HuH-7.5 (cell line): ENCODE measurements at places on chromosomes 6 and 20.

GRCh38 chr20:52569201-52569600 lies 377.6 kb upstream of the ZFP64 start:
- DNase-seq: no peak

GRCh38 chr6:70396796-70397729 lies 16.2 kb upstream of the FAM135A start:
- no peak for DNase-seq

DNA sequence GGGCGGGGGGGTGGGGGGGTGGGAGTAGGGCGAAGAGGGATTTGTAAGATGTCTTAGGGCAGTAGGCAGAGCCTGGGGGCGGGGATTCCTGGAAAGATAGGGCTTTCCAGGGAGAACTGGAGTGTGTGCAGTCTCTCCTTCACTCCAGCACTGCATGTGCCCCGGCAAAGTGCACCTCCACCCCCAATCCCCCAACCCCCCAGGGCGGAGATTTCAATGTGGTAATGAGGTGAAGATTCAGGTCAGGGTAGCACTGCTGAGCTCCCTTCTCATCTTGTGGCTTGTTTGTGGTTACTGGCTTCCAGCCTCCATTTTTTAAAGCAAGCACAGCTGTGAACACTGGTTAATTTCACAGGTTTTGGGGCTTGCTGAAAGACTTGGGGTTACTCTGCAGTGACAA lies 5.9 kb downstream of the TMEM239 start:
- DNase-seq: no peak

DNA sequence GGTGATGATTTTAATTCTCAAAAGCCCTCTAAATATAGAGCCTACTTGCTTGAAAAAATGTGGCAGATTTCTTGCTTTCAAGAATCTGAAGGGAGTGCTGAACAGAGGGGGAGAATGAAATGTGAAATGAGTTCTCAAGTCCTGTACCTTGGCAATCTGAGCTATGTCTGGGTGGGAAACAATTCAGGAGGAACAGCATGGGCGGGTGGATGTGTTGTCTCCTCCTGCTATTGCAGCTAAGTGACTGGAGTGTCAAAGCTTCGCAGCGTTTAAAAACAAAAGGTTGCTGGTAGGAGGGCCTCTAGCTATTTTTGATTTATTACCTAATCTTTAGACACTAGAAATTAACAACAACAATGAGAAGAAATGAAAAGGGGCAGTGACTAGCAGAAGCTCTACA lies 102.5 kb upstream of the ARG1 start:
- no peak for DNase-seq

DNA sequence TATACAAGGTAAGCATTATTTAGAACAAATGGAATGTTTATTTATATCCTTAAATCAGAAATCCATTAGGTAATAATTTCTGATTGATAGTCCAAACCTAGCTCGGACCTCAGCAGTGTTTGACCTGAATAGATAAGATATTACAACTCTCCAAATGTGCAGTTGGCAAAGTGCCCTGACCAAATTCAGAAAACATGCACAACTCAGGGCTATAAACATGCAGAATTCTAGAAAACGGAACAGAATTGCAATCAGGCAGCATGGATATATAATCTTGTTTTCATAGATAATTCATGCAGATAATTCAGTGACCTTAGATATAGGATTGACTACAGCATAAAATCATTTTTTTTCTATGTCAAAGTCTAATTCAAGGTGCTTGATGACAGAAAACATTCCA lies 626.6 kb upstream of the CITED2 start:
- DNase-seq: no peak

GRCh38 chr6:45032426-45032825 lies 295.7 kb upstream of the RUNX2 start:
- no peak for DNase-seq

DNA sequence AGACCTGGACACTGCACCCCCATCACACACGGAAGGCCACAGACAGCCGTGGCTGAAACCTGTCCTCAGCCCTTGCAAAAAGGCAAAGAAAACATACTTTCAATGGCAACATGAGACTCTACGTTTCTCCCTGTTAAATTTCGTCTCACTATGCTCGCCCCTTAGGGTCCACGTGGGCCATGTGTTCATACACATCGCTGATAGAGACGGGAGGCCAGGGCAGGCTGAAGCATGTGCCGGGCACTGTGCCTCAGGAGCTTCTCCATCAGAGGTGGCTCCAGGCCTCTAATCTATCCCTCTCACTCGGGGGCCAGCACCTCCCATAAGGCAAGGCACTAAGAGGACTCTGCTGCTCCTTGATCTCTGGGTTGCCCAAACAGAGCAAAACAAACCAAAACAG lies 17.5 kb downstream of the PXDC1 start:
- no peak for DNase-seq

GRCh38 chr6:85287158-85287557 lies 162.7 kb upstream of the NT5E start:
- no peak for DNase-seq

- no peak for DNase-seq
These were observed 23.8 kb downstream of the TMEM14B start for GRCh38 chr6:10771371-10771894.

DNA sequence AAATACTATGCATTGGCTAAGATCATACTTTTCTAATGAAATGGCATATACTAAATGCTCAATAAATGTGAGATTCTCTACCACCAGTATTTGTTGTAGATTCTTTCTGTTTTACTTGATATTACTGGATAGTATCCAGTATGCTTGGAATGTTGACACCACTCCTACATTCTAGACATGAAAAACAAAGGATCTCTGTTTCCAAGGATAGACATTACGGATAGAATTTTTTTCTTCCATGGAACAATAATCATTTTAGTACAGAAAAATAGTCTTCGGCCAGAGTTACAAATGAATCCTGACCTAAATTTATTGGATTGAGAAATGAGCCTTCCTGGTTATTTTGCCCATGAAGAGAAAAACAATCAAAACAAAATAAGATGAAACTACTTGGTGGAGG lies 258.2 kb upstream of the NT5E start:
- DNase-seq: no peak

- no peak for DNase-seq
These were observed 10.8 kb upstream of the LY86 start for GRCh38 chr6:6577735-6578134.

GRCh38 chr6:72873433-72873832 lies 251.6 kb downstream of the KCNQ5 start:
- DNase-seq: no peak

GRCh38 chr6:36656441-36656840 lies 22.1 kb upstream of the CDKN1A start:
- no peak for DNase-seq

DNA sequence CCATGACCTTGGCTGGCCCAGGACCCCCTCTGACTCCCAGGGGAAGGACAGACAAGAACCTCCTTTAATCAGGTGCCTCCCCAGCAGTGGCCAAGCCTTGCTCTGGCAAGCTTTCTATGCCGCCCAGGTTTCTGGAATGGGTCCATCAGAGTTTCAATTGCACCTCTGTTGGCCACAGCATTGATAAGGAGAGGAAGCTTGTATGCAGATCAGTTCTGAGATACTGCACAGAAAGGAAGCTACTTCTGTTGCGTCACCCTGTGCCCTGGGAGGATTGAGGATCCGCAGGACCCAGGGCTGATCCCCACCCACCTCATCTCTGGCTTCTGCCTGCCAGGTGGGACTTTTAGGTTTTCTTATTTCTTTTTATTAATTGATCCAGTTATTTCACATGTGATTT lies 167.2 kb downstream of the TFAP2C start:
- DNase-seq: no peak

- no peak for DNase-seq
These were observed 6.6 kb upstream of the HEBP2 start for GRCh38 chr6:138397128-138398122.
